DND-41 (cell line): ENCODE measurements at places on chromosomes 5 and 9.

DNA sequence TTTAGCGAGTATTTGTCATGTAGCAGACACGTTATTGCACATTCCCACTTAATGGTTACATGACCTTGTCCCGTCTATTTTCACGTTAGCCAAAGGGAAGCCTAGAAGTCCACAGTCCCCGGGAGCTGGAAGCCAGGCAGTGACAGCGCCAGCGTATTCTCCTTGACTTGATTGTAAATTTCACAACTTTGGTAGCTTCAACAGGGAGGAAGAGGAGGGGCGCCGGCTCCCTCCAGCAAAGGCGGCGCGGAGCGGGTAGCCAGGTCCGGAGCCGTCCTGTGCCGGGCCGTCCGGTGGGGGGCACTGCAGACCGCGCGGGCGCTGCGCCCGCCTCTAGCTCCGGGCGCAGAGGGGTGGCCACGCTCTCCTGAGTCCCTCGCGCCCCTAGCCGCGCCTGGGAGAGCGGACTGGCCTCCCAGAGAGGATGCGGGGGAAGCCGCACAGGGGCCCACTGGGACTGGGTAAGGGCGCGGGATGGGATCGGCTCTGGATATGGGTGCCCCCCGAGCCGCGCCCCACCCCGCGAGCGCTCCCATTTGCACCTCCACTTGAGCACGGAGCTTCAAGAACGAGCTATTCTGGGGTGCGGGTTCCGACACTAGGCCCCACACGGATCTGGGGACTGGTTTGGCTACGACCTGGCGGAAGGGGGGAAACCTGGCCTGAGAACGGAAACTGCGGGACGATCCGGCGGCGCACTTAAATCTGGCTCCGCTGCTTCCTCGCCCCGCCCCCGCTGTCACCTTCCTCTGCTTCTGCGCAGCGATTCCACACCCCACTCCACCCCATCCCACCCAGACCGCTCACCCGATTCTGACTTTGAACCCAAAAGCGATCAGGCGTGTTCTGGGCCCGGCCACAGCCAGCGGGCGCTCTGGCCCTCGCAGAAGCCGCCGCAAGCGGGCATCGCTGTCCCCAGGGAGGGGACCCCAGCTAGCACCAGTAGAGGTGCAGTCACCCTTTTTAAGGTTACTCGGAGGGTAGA, 23.8 kb downstream of the KLF4 start:
- DNase-seq: no peak

GRCh38 chr5:74974451-74975091, 77.8 kb downstream of the GCNT4 start:
- no peak for DNase-seq

DNA sequence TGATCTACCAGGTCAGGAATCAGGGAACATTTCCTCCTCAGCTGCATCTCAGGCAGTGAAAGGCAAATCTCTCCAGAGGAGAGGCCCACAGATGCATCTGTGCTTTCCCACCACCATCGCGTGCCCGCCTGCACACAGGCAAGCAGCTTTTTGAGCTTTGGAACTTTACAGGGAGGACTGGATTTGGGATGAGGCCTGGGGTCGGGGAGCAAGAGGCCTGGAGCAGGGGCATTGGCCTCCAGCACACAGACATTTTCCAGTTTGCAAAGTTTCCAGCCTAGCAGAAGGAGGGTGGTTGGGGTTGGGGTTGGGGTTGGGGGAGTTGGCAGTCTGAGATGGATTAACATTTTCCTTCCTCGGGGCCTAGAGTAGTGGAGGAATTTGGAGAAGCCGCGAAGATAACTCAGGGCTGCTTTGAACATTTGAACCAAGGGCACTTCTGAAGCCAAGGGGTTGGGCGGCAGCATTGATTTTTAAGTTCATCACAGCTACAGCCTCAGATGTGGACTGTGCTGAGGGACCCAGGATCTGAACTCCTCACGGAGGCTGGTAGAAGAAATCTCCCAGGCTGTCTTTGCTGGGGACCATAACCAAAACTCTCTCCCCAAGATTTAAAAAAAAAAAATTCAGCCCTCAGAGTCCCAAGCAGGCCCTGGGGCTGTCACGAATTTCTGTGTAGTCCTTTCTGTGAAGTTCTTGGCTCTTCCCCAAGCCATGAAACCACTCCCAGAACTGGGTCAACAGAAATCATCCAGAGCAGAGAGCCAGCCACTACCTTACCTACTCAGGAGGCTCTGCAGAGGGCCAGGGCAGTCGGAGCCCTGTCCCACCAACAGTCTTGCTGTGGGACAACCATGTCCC, 25.6 kb downstream of the C5orf15 start:
- no peak for DNase-seq

DNA sequence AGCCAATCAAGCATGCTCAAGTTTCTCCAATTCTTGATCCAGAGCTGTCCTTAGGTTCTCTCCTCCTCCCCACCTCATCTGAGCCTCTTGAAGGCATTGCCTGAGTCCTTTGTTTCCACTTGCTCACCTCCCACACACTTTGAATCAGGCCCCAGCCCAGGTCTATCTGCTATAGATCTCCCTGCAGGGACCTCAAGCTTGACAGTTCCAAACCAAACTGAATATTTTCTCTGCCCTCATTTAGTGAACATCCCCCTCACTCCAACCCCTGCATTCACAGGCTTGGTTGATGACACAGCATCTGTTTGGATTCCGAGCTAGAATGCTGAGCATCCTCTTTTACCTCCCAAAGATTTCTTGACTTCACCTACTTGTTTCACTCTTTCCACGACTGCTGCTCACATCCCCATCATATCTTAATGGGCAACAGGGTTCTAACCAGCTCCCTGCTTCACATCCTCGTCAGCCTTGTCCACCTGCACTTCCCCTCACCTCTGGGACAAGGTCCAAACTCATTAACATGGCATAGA, 474.5 kb downstream of the ZSWIM6 start:
- DNase-seq: no peak

DNA sequence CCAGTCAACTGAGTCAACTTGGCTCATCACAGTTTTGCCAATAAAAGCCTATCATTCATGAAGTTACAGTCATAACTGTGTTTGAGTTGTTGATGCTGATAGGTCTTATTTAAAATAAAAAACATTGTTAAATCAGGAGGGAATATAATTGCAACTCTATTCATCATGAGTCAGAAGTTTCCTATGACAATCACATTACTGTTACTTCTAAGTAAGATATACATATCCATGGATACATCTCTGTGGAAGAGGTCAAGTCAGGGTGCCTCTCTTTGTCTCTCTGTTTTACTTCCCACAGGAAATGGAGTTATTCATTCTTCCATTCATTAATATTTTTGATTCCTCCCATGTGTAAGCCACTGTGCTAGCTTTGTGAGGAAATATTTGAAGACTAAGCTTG, 2015.4 kb upstream of the WWC1 start:
- no peak for DNase-seq

DNA sequence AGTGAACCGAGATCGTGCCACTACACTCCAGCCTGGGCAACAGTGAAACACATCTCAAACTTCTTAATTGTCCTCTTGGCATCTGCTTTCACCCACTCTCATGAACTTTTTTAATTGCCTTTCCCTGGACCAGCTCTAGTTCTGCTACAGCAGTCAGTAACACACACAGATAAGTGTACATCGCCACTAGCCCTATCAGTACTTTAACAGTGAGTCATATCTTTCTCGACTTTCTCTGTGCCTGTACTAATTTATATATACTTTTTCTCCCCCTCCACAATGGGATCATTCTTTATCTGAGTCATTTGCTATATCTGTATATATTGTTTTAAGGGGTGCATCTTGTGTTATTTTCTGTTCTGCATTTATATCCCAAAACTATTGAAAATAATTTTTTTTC, 6.7 kb downstream of the CDC37L1 start:
- DNase-seq: no peak

GRCh38 chr5:170131235-170131634, 25.5 kb downstream of the FOXI1 start:
- DNase-seq: no peak

GRCh38 chr5:644509-644908, 32.4 kb downstream of the CEP72 start:
- no peak for DNase-seq

DNA sequence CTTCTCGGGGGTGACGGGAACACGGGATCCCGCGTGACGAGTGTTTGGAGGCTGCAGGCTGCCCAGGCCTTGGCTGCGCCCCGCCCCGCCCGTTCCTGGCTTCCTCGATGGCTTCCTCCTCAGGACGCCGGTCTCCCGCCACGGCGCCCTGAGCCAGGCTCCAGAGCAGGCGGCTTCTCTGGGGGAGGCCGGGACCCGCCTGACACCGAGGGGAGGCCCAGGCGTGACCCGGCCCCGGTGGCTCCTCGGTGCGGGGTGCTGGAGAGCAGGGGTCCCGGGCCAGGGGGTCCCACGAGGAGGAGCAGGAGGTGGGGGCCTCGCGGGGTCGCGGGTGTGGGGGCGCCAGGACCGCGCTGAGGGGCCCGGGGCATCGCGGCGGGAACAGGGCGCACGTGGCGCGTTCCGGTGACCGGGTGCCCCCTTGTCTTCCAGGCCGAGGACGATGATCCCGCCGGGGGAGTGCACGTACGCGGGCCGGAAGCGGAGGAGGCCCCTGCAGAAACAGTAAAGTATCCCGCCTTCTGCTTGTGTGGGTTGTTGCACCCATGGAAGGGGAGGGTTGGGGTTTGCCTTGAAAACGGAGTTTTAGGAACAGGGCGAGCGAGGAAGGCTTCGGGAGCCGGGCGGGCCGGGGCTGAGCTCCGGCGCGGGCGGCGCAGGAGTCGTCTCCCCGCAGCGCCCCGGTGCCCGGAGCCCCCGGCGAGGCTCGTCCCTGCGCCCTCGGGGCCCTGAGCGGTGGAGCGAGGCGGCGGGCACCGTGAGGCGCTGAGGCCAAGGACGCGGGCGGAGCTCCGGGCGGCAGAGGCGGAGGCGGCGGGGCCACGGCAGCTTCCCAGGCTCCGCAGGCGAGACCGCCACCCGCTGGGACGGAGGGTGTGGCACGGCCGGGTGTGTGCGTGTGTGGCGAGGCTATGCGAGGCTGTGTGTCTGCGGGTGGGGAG, 22.2 kb downstream of the AHRR start:
- no peak for DNase-seq

- no peak for DNase-seq
Observed at GRCh38 chr9:22427226-22427880, 19.3 kb upstream of the DMRTA1 start.

DNA sequence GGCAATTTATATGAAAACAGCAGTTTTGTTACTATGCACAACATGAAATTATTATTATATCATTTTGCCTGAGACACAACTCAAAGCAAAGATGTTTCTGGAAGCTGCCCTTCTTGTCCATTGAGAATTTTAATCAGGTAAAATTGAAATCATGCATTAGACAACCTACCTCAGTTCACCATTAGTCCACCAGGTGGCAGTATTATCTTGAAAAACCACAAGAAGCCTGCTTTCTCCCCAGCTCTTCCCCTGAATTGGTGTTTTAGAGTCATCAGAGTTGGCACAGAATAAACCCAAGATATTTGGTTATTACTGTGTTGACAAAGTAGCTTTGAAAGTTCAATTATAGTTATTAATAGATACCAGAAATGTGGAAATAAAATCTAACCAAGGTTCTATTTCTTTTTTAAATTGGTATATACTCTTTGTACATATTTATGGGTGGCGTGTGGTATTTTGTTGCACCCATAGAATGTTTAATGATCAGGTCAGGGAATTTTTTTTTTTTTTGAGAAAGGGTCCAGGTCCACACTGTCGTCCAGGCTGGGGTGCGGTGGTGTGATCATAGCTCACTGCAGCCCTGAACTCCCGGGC, 25.7 kb downstream of the UTP15 start:
- peak; percentile 48 for DNase-seq

DNA sequence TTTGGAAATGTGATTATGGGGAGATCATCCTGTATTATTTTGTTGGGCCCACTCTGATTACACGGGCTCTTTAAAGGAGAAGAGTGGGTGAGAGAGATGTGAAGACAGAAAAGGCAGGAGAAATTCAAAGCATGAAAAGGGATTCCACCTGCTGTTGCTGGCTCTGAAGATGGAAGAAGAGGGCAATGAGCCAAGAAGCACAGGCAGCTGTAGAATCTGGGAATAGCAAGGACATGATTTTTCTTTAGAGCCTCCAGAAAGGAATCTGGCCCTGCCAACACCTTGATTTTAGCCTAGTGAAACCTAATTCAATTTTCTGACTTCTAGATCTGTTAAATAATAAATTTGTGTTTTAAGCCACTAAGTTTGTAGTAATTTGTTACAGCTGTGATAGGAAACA, 11.3 kb downstream of the C9 start:
- DNase-seq: no peak

DNA sequence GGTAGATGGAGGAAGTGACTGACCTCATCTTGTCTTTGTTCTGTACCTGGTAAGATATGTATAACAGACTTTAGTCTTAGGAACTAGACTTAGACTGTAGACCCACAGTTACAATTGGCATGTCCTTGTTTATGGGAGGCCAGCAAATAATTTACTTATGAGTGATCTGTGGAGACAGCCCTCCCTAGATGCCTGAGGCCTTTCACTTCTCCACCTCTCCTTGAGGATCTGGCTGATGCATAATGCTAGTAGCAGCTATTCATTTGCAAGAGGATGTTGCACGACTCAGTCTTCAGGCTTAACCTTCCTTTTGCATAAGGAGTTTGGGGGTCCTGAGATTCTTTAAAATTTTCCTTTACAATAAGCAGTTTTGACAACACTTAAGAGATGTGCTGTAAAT, 100.7 kb downstream of the YTHDC2 start:
- DNase-seq: no peak

DNA sequence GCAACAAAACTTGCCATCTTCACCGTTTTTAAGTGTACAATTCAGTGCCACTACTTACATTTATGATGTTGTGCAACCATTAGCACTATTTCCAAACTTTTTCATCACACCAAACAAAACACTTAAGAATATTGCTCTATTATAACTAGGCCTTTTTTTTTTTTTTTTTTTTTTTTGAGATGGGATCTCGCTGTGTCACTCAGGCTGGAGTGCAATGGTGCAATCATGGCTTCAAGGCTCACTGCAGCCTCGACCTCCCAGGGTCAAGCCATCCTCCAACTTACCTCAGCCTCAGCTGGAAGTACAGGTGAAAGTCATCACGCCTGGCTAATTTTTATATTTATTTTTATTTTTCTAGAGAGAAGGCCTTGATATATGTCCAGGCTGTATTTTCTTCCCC, 22.3 kb upstream of the LMNB1 start:
- no peak for DNase-seq

GRCh38 chr9:116877072-116877471, 190.0 kb downstream of the TRIM32 start:
- no peak for DNase-seq

- DNase-seq: no peak
Observed at GRCh38 chr5:875931-876330, 16.7 kb downstream of the BRD9 start.

DNA sequence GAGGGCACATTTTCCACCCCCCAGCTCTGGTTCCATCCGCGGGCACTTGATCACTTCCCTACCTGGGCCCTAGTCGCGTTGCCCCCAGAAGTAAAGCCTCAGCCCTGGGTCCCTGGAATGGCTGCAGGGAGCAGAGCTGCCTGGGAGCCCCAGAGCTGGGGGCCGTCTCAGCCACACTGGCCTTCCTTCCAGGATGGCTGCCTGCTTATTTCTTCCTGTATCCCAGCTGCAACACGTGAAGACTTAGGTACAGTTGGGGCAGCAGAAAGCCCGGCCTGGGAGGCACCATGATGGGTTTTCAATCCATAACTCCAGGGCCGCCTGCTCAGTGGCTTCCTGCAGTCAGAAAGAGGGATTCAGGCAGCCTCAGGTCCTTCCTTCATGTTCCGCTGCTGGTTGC, 232.3 kb downstream of the IRX2 start:
- DNase-seq: no peak
